Activated CD8-positive, alpha-beta memory T cell treated with anti-CD3 and anti-CD28 coated beads for 4 hours (primary cell): ENCODE measurements at places on chromosomes 2 and 18.

- no peak for DNase-seq
Measured at GRCh38 chr2:239535413-239536144, 134.8 kb upstream of the HDAC4 start.

GRCh38 chr18:62394006-62394763 lies 69.1 kb downstream of the TNFRSF11A start:
- DNase-seq, result no peak

GRCh38 chr2:85215081-85215447 lies 81.9 kb downstream of the TCF7L1 start:
- no peak for DNase-seq

GRCh38 chr2:241036397-241036963 lies 38.1 kb downstream of the SNED1 start:
- DNase-seq, result no peak

DNA sequence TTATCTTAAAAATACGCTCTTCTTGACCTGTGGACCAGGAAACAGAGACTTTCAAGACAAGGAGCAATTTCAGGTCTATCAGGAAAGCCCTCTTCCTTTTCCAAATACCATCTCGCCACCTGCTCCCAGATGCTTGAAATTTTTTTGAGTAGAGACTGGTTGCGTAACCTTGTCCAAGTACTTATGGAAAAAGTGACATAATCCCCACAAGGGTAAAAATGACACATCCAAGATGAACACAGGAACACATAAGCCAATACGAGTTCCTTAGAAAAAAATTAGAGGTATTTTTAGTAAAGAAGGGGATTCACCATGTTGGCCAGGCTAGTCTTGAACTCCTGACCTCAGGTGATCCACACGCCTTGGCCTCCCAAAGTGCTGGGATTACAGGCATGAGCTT lies 1.8 kb downstream of the SERPINB13 start:
- DNase-seq, result no peak

- no peak for DNase-seq
Measured at GRCh38 chr18:8947566-8947965, 154.9 kb upstream of the NDUFV2 start.

DNA sequence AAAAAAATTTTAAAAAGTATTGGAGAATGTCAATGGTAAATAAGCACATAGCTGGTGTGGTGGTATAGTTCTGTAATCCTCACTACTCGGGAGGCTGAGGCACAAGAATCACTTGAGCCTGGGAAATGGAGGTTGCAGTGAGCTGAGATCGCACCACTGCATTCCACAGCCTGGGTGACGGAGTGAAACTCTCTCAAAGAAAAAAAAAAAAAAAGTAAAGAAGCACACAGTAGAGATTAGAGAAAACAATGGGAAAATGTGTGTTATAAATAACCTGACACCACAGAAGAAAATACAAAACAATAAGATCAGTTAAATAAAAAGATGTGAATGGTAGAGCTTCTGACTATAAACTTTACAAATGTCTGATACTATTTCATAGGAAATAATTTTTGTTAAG lies 163.7 kb upstream of the WDSUB1 start:
- no peak for DNase-seq

DNA sequence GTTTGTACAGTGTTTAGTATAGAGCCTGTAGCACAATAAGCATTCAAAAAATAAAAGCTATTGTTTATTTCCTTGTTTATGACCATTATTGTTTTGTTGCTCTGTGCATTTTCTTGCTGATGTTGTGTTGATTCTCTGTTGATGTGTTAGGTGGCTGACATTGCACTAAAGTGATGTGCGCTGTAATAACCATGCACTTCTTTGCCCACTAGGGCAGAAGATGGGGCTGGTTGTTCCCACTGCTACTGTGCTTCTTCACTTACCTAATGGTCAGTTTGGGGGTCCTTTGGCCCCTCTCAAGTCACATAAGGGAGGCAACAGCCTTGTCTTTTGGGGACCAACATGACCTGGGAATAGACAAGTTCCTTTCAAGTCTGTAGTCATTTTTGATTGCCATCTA lies 6.0 kb downstream of the SCG2 start:
- DNase-seq, result no peak

GRCh38 chr18:8820396-8821082 lies 115.2 kb downstream of the MTCL1 start:
- no peak for DNase-seq
